Jurkat, Clone E6-1 (cell line): ENCODE measurements at places on chromosomes 3 and 15.
A peak's percentile ranks its signal among the peaks of the same experiment; 100 is the strongest.

GRCh38 chr15:91374336-91374735 is 274.3 kb downstream of the SV2B start:
- no peak for DNase-seq

DNA sequence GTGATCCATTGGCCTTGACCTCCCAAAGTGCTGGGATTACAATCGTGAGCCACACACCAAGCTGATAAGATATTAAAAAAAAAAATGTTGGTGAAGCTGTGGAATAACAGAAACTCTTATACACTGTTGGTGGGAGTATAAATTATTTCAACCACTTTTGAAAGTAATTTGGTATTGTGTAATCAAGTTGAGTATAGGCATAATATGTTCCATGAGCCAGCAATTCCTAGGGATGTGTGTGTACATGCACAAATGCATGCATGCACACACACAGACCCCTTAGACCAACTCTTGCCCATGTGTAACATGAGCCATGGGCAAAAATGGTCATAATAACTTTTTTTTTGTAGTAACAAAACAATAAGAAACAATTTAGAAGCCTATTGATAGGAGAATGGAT is 130.2 kb upstream of the ANKRD28 start:
- DNase-seq = no peak

GRCh38 chr15:49300856-49301255 is 122.2 kb upstream of the FGF7 start:
- no peak for DNase-seq

DNA sequence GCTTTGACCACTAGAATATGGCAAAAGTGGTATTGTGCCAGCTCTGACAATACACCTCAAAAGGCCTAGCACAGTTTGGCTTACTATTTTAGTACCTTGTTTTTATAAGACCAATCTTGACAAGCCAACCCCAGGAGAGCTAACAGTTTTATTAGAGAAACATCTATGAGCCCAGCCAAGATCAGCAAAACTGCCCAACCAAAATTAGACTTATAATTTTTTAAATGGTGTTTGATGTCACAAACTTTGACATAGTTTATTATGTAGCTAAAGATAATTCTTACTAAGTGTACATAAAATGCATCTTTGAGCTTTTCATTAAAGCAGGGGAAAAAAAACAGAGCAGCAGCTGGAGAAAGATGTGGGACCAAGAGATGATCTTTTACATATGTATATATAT is 537.5 kb downstream of the ZPLD1 start:
- no peak for DNase-seq

DNA sequence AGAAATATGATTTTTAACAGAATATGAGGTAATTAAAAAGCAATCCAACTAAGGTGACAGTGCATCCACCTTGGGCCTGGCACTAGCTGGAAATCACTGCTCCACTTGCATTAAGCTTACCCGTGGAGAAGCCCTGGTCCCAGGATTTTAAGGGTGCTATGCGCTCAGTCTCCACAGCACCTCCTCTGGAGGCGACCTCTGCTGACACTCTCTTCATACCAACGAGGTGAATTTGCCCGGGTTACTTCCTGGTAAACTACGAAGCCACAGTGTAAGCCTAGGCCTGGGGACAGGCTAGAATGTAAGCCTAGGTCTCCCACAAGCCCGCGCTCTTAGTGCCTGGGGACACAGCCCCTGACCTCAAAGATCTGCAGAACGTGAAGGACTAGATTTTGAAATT is 793 bp downstream of the APOD start:
- peak; percentile 14 for DNase-seq

DNA sequence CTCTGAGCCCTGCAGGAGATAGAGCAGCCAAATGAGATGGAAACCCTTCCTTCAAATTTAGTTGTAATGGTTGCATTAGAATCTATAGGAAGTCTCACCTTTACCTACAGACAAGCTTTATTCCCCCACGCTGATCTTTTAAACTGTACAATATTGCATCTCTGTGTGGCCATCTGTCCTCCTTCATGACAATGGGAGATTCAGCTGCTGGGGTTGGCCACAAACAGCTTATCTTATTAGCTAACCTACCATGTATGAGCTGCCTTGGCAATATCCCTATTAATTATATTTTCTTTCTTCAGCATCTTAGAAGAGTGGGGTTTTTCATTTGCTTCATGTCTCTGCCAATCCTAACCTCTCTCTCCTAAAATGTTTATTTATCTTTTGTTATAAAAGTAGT is 238.7 kb upstream of the NR2E3 start:
- no peak for DNase-seq

DNA sequence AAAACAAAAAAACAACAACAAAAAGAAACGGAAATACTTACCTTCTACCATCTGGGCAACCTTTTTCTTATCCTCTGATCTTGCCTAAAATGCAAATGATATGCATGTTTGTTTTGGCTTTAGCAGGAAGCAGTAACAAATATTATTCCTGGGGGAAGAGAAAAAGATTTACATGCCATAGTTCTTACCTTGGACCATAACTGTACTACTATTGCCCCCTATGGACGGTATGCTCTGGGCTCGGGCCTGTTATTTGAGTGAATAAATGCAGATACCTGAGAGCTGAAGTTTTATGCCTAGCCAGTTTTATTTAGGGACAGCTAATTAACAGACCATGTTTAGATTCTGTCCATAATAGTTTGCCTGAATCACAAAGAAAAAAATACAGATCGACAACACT is 12.6 kb upstream of the STARD5 start:
- DNase-seq = peak; percentile 29

- peak; percentile 12 for DNase-seq
These were observed 5.6 kb upstream of the MECOM start for GRCh38 chr3:169668957-169669741.

DNA sequence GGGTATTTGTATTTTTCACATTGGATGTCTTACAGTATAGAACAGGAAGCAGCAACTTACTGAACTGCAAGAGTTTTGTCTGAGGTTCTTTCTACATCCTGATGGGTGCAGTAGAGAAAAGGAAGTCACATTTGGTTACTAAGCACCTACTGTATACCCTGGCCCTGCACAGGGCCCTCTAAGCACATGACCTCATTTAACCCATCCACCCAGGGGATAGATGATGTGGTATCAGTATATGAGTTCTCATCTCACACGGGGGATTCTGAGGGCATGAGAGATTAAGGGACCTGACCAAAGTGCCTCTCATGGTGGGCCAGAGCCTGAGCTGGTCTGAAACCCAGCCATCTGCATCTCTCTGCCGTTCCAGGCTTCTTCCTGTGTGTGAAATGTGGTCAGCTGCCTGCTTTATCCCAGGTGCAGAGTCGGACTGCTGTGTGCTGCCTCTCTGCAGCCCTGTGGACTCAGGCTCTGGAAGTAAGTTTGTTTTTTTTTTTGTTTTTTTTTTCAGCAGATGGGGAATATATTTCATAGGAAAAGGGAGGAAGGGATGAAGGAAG is 17.9 kb downstream of the SLC6A11 start:
- peak; percentile 23 for DNase-seq

DNA sequence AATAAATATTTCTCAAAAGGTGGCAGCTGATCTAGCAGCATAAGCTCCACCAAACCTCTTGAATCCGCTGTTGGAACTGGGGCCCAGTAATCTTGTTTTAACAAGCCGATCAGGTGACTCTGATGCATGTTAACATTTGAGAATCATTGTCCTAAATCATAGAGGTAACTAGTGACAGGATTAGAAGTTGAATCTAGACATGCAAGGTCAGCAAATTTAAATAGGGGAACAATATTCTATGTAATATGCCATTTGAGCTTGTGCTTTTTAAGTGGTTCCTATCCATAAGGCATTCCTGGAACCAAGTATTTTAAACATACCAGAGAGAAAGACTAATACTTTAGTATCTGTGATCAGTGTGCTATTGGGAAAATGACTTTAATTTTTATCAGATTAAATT is 412.8 kb downstream of the PYDC2 start:
- DNase-seq = no peak

DNA sequence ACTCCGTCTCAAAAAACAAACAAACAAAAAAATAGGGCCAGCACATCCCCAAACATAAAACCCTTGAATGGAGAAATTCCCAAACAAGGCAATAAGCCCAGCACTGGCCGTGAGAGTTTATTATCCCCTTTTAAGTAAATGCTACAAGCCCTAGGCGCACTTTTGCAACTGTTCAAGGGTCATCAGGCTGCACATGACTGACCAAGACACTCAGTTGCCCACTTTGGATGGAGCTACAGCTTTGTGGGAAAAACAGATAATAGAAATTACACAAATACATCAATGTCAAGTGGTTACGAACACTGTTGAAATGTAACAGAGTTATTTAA is 33.7 kb upstream of the ZNF445 start:
- no peak for DNase-seq

DNA sequence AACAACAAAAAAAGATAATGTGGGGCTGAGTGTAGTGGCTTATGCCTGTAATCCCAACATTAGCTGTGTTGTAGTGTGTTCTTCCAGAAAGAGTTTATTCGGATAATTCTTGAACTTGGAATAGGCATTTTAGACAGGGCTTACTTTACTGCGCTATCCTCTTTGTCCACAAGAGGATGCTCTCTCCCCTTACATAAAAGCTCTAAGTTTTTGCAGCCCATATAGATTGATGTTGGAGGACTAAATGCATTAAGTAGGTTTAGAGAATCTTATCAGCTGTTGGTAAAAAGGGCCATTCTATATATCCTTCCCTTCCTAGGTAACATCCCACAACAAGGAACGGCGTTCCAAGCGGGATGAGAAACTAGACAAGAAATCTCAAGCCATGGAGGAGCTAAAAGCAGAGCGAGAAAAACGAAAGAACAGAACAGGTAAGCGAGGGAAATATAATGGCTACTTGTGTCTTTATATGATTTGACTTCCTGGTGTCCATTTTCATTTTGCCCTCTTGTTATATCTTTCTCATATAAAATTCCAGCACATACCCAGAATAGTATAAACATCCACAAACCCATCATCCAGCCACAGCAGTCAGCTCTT is 27.8 kb upstream of the ITPKA start:
- peak; percentile 55 for DNase-seq

DNA sequence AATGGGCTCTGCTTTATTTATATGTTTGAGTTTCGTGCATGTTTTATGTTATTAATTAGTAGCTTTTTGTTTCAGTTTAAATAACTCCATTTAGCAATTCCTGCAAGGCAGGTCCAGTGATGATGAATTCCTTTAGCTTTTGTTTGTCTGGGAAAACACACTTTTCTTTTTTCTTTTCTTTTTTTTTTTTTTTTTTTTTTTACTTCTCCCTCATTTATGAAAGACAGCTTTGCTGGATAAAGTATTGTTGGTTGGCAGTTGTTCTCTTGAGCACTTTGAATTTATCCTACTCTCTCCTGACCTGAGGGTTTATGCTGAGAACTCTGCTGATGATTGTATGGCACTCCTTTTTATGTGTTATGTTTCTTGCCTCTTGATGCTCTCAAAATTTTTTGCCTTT is 35.7 kb downstream of the TMEM39A start:
- DNase-seq = no peak

- DNase-seq = no peak
These were observed 88.0 kb downstream of the DHX36 start for GRCh38 chr3:154236331-154236730.
